Stimulated activated naive B cell treated with anti-CD40 and anti-IgM and Interleukin-4, amounts not matched to agents 10 μg/mL and 1 μg/mL and 100 μg/mL, for 72 hours (primary cell): ENCODE measurements at places on chromosomes 7 and 10.
A peak's percentile ranks its signal among the peaks of the same experiment; 100 is the strongest.

GRCh38 chr7:17402628-17403278 is 104.3 kb downstream of the AHR start:
- H3K27ac ChIP-seq = peak overlapping the region; percentile 90
- H3K4me1 ChIP-seq = peaks cover 24% of the 10 kb centered on the region
- H3K4me3 ChIP-seq = peak overlapping the region; percentile 59

DNA sequence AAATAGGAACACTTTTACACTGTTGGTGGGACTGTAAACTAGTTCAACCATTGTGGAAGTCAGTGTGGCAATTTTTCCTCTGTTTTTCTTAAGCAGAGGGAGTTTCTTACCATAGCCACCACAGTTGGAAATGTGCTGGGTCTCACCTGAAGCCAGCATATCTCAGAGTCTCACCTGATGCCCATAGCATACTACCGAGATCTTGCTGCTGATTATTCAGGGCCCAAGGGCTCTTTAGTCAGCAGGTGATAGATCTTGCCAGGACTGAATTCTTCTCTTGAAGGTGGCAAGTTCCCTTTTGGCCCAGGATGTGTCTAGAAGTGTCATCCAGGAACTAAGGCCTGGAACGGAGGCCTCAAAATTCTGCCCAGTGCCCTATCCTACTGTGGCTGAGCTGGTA is 215.4 kb downstream of the CCDC7 start:
- H3K4me3 ChIP-seq = no peak overlapping the region
- peaks cover 30% of the 10 kb centered on the region for H3K36me3 ChIP-seq
- no peaks in the 10 kb centered on the region for H3K27me3 ChIP-seq
- DNase-seq = no peak
- H3K27ac ChIP-seq = no peak overlapping the region

DNA sequence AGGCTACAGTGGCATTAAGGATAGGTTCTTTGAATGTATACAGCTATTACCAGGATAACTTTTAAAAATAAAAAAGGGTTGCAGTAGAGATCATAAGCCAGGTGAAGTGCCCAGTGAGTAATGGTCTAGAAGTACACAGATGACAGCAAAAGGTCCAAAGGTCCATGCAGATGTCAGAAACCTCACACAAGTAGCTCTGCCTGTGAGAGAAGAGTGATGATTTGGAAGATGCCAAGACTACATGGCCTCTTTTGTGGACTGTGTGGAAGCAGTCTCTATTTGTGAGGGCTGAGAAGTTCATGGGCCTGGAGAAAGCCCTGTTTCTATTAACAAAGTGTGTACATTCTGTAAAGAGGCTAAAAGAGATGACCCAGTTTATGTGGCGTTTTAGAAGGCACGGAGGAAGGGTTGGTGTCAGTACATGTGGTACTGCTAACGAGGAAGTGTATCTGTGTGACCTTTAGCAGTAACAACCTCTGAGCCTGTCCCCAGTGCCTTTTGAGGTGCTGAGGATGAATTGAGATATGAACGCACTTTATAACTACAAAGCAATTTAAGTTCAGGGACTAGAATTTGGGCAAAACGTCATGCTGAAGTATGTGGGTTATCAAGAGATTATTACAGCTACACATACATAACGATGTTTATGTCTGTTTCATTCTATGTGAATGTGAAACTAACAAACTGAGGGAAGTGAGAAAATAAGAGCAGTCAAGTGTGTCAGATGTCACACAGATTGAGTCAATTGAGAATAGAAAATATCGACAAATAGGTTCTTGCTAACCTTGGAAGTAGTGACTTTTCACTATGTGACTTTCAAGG is 7.6 kb downstream of the CYCS start:
- peak; percentile 24 for DNase-seq
- H3K27me3 ChIP-seq = no peaks in the 10 kb centered on the region
- peak overlapping the region; percentile 69 for H3K4me3 ChIP-seq

GRCh38 chr10:24894309-24894708 is 58.1 kb downstream of the PRTFDC1 start:
- peaks cover 2% of the 10 kb centered on the region for H3K4me1 ChIP-seq
- H3K27ac ChIP-seq = no peak overlapping the region
- peaks cover 6% of the 10 kb centered on the region for H3K27me3 ChIP-seq

- DNase-seq = no peak
- H3K36me3 ChIP-seq = peaks cover 4% of the 10 kb centered on the region
- H3K27ac ChIP-seq = no peak overlapping the region
- H3K4me1 ChIP-seq = no peaks in the 10 kb centered on the region
- H3K4me3 ChIP-seq = no peak overlapping the region
These were observed 432.6 kb downstream of the SDK1 start for GRCh38 chr7:3733541-3734140.

- H3K4me3 ChIP-seq = no peak overlapping the region
- no peak for DNase-seq
- no peaks in the 10 kb centered on the region for H3K4me1 ChIP-seq
- H3K27me3 ChIP-seq = no peaks in the 10 kb centered on the region
- H3K36me3 ChIP-seq = no peaks in the 10 kb centered on the region
These were observed 240.4 kb downstream of the ABCA13 start for GRCh38 chr7:48411619-48412018.

- peak overlapping the region; percentile 81 for H3K27ac ChIP-seq
- no peak for DNase-seq
- H3K27me3 ChIP-seq = no peaks in the 10 kb centered on the region
- peaks cover 57% of the 10 kb centered on the region for H3K36me3 ChIP-seq
These were observed 242.8 kb downstream of the ELFN1 start for GRCh38 chr7:1912593-1913465.

GRCh38 chr10:91536111-91536510 is 96.8 kb downstream of the PPP1R3C start:
- H3K4me1 ChIP-seq = no peaks in the 10 kb centered on the region
- no peak for DNase-seq
- H3K4me3 ChIP-seq = no peak overlapping the region
- H3K36me3 ChIP-seq = peaks cover 3% of the 10 kb centered on the region

DNA sequence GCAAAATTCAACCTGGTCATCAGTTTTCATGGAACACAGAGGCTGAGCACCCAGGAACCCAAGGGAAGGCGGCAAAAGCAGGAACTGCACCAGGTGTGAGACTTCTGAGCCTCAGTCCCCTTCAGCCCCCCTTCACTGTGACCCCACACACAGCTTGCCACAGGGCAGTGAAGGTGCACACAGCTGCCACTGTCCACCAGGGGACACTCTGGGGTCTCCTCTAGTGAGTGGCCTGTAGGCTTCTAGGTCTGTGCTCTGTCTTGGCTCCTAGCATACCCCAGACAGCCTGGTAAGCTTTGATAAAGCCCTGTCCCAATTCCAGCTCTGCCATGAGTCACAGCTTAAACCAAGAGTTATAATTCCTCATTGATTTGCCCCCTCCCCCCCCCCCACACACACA is 12.1 kb downstream of the KCNH2 start:
- no peak for DNase-seq
- no peaks in the 10 kb centered on the region for H3K36me3 ChIP-seq
- H3K4me3 ChIP-seq = no peak overlapping the region
- H3K4me1 ChIP-seq = peaks cover 11% of the 10 kb centered on the region

DNA sequence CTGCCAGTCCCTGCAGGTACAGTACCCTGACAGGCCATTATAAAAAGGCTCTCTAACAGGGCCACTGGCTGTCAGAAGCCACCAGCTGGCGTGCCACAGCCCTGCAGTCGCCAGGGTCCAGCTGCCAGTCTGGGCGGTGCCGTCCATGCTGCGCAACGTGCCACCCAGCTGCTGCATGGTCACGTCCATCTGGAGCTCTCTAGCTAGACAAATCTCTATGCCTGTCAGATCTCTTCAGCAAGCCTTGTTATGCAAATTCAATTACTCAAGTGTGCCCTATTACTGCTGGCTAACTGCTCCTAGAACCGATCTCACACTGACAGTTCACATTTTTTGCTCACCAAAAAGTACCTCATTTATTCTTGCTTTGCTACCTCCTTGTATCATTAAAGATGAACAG is 75.9 kb downstream of the HIBADH start:
- peaks cover 9% of the 10 kb centered on the region for H3K27me3 ChIP-seq
- H3K4me3 ChIP-seq = no peak overlapping the region
- no peak overlapping the region for H3K27ac ChIP-seq
- H3K36me3 ChIP-seq = peaks cover 15% of the 10 kb centered on the region

DNA sequence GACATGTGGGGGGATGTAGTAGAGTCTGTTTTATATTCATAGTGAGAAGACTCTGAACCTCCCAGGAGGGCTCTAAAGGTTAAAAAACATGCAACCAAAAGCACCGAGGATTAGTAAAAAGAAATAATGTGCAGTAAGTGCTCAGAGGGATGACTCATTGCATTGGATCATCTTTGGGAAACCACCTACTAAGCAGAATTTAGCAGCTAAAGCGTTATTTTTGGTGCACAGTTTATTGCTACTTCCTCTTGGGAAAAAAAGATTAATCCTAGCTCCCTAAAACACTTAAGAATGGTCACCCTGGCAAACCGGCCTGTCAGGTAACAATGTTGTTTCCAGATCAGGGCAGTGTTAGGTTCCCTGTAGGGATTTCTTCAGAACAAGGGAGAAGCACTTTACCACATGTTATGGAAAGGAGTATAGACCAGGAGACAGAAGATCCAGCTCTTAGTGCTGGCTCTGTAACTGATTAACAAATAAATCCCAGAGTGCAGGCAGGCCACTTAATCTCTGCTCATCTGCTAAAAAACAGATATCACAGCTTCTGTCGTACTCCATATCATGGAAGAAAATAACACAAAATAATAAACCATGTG is 44.8 kb upstream of the FAM133B start:
- DNase-seq = peak; percentile 41
- peaks cover 8% of the 10 kb centered on the region for H3K36me3 ChIP-seq
- H3K4me3 ChIP-seq = peak overlapping the region; percentile 65
- peak overlapping the region; percentile 85 for H3K27ac ChIP-seq
- no peaks in the 10 kb centered on the region for H3K27me3 ChIP-seq

- H3K36me3 ChIP-seq = peaks cover 5% of the 10 kb centered on the region
- H3K27ac ChIP-seq = peak overlapping the region; percentile 14
- H3K4me1 ChIP-seq = peaks cover 26% of the 10 kb centered on the region
- no peaks in the 10 kb centered on the region for H3K27me3 ChIP-seq
These were observed 30.3 kb downstream of the IMMP2L start for GRCh38 chr7:111531993-111532392.

- H3K27me3 ChIP-seq = peaks cover 7% of the 10 kb centered on the region
- H3K4me3 ChIP-seq = no peak overlapping the region
- no peak for DNase-seq
- H3K4me1 ChIP-seq = no peaks in the 10 kb centered on the region
These were observed 335.1 kb downstream of the GATA3 start for GRCh38 chr10:8389630-8390029.

DNA sequence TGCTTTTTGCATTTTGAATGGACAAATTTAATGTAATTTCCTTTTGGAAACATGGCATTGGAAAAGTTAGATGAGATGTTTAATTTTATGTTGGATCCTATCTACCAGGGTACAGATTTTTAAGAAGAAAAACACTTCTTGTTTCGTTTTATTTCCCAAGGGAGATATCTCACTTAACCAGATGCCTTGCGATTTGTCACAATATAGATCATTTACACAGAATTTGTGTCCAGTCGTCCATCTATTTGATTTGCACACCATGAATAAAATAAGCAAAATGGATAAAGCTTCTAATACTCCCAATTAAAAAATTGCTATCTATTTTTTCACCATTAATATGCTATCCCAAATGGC is 25.7 kb downstream of the HDAC9 start:
- peak overlapping the region; percentile 89 for H3K27ac ChIP-seq
- peaks cover 51% of the 10 kb centered on the region for H3K36me3 ChIP-seq
- H3K27me3 ChIP-seq = no peaks in the 10 kb centered on the region

- no peak overlapping the region for H3K27ac ChIP-seq
- H3K4me1 ChIP-seq = peaks cover 2% of the 10 kb centered on the region
- no peak for DNase-seq
- H3K4me3 ChIP-seq = no peak overlapping the region
These were observed 115.2 kb downstream of the RNLS start for GRCh38 chr10:88467835-88468485.
